NCI-H345 (cell line): ENCODE measurements at places on chromosomes 3 and 15.

DNA sequence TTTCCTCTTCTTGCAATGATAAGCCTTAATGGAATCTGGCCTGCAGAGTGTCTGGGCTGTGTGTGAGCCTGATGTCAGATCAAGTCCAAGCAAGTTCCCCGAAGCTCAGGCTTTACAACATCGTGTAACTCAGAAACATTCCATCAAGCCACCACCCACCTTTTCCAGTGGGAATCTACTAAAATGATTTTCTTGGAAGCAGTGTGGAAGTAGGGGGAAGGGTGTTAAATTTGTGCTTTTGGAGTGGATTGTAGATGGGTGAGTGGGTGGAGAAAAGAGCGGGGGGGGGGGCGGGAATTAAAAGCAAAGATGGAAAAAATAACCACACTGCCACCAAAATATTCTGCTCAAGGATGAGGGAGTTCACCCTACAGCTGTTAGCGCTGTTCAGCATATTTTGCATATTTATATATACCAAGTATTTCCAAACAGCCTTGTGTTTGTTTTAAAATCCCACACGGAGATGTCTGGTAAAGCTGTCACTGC lies 53.6 kb downstream of the VGLL3 start:
- DNase-seq = no peak

GRCh38 chr3:52473026-52473425 lies 17.6 kb downstream of the NISCH start:
- DNase-seq = no peak

DNA sequence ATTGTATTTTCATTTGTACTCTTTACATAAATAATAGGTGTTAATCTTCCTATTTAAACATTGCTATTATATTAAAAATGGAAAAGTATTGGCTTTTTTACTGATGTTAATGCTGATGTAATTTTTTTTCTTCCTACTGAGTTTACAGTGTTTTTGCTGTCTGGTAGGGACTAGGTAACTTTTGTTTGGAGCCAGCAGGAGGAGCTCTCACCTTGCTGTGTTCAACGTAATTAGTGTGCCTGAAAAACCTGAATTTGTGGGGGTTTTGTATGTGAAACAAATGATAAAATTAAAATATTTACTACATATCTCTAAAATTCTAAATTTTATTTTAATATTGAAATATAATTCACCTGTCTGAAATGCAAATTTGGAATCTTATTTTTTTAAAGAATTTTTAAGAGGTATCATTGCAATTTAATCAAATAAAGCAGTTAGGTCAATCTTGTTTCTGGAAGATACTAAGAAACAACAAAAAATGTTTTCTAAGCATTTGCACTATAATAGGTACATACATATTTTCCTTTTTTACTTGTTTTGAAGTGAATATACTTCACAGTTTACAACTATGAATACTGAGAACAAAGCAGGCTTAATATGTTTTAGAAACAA lies 48.8 kb downstream of the EPHA6 start:
- peak; percentile 49 for DNase-seq

- no peak for DNase-seq
Measured at GRCh38 chr3:24435584-24435983, 59.1 kb downstream of the THRB start.

DNA sequence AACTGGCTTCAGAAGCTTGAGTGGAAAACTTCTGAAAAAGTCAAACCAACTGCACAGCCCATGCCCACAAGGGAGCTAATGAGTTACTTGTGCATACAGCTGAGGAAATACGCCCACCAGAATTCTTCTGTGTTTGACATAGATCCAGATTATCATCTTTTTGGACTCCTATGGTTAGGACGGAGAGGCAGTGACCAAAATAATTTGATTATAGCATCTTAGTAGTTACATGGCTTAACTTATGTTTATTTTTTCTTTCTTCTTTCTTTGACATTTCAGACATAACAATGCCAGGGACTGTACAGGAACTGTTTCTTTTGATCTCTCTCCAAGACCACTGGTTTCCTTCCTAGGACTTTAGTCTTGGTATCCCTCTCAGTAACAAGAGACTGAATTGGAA lies 246.1 kb upstream of the RASGRP1 start:
- no peak for DNase-seq

GRCh38 chr15:42335074-42335473 lies 24.2 kb upstream of the CAPN3 start:
- DNase-seq = no peak

GRCh38 chr3:150306906-150307305 lies 101.2 kb upstream of the TSC22D2 start:
- DNase-seq = no peak

GRCh38 chr3:31142139-31142538 lies 247.7 kb upstream of the GADL1 start:
- peak; percentile 66 for DNase-seq

DNA sequence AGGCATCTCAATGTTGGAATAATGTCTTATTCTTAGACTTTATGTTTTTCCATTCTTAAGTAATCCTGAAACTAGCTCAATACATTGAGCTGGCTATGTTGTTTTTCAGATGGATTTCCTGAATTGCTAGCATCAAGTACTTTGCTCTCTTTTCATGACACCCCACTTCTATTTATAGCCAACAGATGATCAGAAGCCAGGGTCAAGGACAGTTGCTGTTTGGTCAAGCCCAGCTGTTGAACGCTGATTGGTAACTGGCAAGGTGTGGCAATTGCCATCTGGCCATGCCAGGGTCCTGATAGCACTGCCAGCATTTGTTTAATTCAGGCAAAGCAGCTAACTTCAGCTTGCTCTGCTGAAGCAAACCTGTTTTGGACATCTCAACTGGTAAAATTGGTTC lies 46.2 kb upstream of the PLCL2 start:
- no peak for DNase-seq

- DNase-seq = peak; percentile 68
Measured at GRCh38 chr15:60804986-60805949, 326.3 kb upstream of the ICE2 start.

DNA sequence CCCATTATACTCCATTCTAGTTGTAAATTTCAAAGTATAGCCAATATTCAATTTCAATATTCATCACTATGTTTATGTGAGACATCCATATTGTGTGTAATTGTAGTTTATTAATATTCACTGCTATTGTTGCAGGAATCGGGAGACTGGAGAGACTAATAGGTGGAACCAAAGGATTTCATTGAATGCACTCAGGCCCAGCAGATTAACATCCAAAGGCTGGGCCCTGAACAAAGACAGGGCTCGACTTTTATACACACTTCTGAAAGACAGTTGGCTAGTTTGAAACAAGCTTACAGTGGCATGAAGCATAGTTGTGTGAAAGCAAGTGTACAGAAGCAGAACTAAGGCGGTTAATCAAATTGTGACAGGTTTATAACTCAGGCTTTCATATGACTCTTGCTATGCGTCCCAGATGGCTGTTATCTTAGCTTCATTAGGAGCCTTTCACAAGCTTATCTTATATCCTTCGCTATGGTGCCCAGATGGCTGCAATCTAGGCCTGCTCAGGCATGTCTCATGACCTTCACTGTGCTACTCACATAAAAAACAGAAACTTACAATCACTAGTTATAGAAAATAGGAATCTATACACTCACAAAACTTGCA lies 1038.8 kb upstream of the EPHA6 start:
- DNase-seq = no peak

GRCh38 chr15:29682781-29683180 lies 139.5 kb downstream of the TJP1 start:
- DNase-seq = no peak

DNA sequence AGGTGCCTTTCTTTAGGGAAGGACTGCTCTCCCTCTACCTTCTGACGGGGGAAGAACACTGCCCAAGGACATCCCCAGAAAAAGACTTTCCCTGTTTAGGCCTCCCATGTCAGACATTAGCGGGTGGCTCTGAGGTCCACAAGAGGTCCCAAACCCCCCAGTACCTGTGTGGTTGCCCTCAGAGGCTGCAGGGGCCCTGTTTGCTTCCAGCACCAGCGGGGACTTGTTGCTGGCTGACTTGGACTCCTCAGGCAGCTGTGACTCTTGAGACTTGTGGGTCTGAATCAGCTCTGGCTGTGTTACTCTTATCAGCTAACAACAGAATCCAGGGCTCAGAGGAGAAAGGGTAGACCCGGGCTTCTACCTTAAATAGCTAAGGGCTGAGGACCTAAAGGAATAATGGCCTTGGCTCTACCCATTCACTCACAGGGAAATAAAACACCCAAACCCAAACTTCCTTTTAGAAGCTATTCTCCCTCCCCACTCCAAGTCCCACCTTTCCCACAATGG lies 39.2 kb downstream of the SEMA3G start:
- no peak for DNase-seq

GRCh38 chr3:35919160-35919559 lies 279.8 kb downstream of the ARPP21 start:
- no peak for DNase-seq

GRCh38 chr3:50128001-50128400 lies 27.1 kb upstream of the SEMA3F start:
- DNase-seq = no peak

DNA sequence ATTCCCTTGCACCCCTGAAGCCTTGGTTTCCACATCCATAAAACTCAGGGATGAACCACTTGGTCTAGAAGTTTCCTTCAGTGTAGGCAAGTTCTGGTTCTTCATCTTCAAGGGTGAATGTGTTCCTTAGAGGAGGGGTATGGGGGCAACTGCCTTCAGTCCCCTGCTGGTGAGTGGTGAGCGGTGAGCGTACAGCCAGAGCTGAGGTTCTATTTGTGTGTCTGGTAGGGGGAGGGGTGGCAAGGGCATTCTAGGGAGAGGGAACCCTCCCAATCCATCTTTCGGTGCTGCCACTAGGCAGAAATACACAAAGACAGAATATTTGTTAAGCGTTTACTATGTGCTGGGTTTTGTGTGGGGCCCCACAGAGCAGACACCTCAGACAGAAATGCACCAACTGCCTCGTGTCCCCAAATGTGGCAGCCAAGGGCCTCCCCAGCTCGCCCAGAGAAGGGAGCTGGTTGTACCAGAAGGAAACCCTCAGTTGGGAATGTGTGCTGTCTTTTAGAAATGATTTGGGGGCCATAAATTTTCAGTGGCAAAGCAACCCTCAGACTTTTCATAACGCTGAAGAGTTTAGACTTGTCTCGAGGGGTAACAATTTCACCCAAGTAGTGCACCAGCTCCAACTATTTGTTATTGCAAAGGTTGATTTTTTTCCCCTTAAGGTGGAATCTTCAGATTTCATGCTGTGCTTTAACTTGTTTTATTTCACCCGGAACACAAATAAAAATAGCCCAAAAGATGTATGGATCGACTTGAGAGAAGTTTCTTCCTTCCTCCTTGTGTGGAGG lies 137.6 kb downstream of the FBLN2 start:
- DNase-seq = no peak

DNA sequence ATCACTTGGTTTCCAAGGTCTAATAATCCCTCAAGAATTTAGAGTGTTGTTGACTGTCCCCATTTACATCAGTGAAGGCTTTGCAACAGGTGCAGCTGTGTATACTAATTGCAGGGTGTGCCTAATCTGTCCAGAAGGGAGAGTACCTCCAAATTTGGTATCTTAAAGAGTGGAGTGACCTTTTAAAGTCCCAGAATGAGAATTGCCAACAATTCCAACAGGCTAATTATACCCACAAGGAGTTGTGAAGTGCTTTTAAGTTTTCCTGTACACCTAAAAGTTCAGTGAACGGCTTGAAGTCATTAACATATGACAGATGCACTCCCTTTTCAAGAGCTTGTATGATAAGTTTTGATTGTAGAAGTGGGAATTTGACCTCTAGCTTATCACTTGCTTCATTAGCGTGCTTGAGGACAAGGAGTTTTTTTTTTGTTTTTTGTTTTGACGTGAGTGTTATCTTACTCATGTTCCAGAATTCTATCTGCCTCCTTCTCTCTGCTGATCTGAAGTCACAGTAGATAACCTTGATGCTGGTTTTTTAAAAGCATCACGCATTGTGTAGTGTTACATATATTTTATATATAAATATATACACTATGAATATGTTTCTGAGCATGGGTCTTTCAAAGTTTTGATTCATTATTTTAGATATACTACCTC lies 26.3 kb downstream of the CDIN1 start:
- no peak for DNase-seq

- DNase-seq = no peak
Measured at GRCh38 chr3:37569991-37570390, 291.7 kb upstream of the CTDSPL start.

GRCh38 chr15:28093752-28094535 lies 5.2 kb downstream of the OCA2 start:
- no peak for DNase-seq

- no peak for DNase-seq
Measured at GRCh38 chr3:25782636-25782937, 656 bp downstream of the NGLY1 start.

DNA sequence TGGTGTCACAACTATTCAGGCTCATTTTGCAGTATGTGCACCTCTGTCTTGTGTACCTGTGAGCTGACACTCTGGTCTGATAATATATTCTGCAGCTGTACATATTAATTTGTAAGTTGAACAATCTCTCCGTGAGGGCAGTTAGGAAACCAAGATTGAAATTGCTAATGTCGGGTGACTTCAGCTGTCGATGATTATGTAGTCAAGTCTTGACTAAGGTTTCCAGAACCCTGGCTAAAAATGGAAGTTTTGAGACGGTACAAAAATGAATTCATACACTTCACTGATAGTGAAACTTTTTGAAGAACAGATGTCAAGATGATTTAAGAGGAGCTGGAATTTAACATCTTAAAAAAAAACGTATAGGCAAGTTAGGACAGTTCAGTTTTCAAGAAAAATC lies 196.8 kb upstream of the ICE2 start:
- no peak for DNase-seq

GRCh38 chr15:31556494-31557150 lies 230.0 kb downstream of the KLF13 start:
- no peak for DNase-seq

DNA sequence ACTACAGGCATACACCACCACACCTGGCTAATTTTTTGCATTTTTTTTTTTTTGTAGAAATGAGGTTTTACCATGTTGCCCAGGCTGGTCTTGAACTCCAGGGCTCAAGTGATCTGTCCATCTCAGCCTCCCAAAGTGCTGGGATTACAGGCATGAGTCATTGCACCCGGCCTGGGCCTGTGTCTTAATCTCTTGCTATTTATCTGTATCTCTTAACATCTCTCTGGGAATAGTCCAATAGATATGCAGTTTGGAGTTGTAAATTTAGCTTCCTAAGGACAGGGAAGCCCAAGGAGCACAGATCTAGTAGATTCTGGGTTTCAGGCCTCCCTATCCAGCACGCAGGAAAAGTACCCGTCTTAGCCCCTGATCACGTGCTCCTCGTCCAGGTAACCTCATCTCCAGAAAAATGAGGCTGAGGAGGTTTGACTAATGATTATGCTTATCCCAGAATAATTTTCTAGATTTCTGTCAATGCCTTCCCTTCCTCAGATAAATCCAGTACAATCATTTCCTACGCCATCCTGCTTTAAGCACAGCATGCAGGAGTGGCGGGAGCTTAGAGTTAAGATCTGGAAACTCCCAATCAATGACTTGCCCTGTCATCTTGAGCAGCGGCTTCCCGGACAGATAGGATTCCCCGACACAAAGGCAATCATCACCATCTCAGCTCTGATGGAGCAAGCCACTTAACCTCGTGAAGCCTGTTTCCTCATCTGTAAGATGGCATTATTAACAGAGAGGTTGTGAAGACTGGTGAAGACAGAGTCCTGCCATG lies 12.3 kb upstream of the CTDSPL start:
- no peak for DNase-seq

GRCh38 chr3:67109651-67110204 lies 111.6 kb downstream of the KBTBD8 start:
- no peak for DNase-seq
